ENCODE measurements at places on chromosomes 2 and 18. TPM values are rescaled to one million over a fixed set of nuclear protein-coding genes. Genes with fewer than 3 reads are reported as not detected.

Gene XDH
- total RNA-seq, result 1.6 TPM

Gene DCDC2C
- not detected for total RNA-seq

Gene LRP2
- total RNA-seq, result 0.28 TPM

Gene CAPN13
- total RNA-seq, result not detected

Gene B3GNT7
- total RNA-seq, result 0.15 TPM

Gene ANO7
- total RNA-seq, result 0.91 TPM

DNA sequence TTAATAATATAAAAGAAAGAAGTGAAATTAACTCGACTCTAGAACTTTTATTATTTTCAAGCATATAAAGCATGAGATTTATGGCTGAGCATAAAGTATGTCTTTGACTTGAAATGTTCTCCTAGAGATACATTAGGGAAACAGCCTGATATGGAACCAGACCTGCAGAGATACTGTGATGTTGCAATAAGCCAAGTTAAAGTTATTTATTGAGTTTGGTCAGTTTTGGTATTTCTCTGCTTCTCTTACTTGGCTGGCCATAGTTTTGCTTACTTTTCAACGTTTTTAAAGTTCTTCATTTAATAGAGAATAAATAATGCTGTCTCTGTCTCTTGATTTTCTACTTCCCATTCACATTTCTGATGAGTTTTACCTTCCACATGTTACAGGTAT, 76.0 kb downstream of the GFPT1 start:
- no peak for DNase-seq

GRCh38 chr2:8004250-8004681, 677.6 kb upstream of the ID2 start:
- no peak for DNase-seq

DNA sequence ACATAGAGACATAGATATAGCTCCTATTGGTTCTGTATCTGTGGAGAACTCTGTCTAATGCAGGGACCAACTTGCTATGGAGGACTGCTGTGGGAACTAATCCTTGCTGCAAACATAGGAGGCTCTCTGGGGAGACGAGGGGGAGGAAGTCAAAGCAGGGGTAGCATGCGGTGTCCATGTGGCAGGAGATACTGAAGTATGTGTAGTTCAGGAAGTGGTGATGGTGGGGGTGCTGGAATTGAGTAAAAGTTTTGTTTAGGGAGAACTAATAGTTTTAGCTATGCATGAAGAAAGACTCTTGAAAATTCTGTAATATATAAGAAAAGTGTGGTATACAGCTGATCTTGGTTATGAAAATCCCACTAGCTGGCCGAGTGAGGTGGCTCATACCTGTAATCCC, 62.0 kb downstream of the ANKRD44 start:
- DNase-seq, result no peak

DNA sequence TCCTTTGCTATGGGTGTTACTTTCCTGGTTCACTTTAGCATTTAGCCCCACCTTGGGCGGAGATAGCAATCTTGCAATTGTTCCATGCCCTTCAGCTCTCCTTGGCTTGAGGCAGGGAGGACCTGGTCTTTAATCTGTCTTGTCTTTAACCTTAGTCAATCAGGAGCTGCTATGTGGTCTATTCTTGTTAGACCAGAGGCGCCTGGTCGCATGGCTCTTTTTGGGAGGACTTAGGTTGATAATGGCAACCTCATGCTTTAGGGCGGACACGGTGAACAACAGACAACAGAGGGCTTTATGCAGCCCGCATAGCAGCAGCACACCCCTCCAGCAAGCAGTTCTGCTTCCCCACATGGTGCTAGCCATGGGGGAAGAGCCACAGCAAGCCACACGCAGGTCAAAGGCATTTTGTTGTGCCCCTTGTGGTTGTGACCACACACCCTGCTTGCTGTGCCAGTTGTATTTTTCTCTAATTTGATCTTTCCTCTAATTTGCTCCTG, 17.7 kb upstream of the ZDBF2 start:
- no peak for DNase-seq

DNA sequence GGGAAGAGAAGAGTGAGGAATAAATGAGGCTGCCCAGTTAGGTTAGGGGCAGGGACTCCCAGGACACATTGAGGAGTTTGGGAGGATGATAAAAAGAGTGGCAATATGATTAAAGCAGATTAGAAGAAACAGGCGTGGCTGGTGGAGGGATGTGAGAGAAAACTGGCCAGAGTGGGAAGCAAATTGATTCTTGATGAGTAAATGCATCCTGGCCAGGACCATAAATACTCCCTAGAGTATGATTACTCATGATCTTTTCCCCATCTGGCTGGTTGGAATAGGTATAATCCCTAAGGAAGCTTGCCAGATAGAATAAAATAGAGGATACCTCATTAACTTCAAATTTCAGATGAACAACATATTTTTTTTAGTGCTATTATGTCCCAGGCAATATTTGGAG, 21.5 kb upstream of the DAW1 start:
- DNase-seq, result no peak

DNA sequence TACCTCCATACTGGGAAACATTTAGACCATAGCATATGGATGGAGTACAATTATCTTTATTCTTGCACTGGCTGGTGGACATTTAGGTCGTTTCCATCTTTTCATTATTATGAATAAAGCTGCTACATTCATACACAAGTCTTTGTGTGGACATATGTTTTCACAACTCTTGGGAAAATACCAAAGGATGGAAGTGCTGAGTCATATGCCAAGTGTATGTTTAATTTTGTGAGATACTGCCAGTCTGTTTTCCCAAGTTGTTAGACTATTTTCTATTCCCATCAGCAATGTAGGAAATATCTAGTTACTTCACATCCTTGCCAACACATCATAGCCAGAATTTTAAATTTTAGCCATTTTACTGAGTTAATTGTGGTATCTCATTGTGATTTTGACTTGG, 91.5 kb downstream of the GALNT13 start:
- DNase-seq, result no peak

- peak; percentile 29 for DNase-seq
Observed at GRCh38 chr2:58448065-58448507, 207.0 kb upstream of the FANCL start.

- no peak for DNase-seq
Observed at GRCh38 chr2:150119819-150120218, 367.6 kb downstream of the RND3 start.
